ENCODE measurements at places on chromosomes 16 and 17. TPM values are rescaled to one million over a fixed set of nuclear protein-coding genes. Genes with fewer than 3 reads are reported as not detected.

- no peak for DNase-seq
- H3K4me1 ChIP-seq, result no peaks in the 10 kb centered on the region
- H3K36me3 ChIP-seq, result no peaks in the 10 kb centered on the region
- H3K4me3 ChIP-seq, result no peak overlapping the region
- H3K27me3 ChIP-seq, result no peaks in the 10 kb centered on the region
Measured at GRCh38 chr17:11363565-11364117, 122.6 kb downstream of the SHISA6 start.

DNA sequence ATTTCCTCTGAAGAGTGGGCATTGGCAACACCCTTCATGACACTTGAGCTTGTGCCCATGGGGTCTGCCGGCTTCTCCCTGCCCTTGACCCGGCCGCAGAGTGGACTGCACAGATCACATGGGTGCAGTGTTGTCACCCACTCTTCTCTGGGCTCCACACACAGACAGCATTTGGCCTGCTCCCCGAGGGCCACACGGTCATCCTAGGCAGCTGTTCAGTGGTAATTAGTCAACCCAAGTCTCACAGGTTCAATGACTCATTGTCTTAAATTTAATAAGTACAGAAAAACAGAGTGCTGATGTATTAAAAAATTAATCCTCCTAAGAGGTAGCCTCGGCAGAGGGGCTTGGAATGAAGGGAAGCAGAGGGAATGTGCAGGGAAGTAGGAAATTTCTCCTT, 204.8 kb downstream of the MSI2 start:
- DNase-seq, result no peak
- H3K27ac ChIP-seq, result no peak overlapping the region
- peaks cover 11% of the 10 kb centered on the region for H3K4me1 ChIP-seq
- no peaks in the 10 kb centered on the region for H3K27me3 ChIP-seq
- H3K36me3 ChIP-seq, result no peaks in the 10 kb centered on the region

DNA sequence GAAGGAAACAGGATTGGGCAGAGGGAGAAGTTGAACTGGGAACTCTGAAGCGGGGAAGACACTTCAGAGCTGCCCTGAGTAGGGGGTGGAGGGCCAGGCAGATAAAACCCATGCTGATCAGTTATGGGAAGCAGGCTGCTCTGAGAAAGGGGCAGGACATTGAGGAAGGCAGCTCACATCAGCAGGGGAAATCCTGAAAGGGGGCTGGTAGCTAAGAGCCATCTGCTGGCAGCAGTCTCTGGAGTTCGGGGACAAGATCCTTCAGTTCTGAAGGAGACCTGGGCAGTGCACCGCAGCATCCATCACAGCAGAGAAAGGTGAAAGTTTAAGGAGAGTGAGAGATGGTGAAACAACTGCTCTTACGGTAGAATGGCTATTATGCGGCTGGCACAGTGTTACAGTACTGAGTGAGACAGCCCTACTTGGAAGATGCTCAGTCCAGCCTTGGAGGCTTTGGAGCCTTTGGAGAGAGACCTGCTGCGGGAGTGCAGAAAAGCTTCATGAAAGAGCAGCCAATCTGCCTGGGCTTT, 5.4 kb upstream of the KIF18B start:
- no peak for DNase-seq
- H3K27ac ChIP-seq, result no peak overlapping the region
- H3K27me3 ChIP-seq, result no peaks in the 10 kb centered on the region
- peaks cover 3% of the 10 kb centered on the region for H3K4me1 ChIP-seq
- H3K4me3 ChIP-seq, result no peak overlapping the region

DNA sequence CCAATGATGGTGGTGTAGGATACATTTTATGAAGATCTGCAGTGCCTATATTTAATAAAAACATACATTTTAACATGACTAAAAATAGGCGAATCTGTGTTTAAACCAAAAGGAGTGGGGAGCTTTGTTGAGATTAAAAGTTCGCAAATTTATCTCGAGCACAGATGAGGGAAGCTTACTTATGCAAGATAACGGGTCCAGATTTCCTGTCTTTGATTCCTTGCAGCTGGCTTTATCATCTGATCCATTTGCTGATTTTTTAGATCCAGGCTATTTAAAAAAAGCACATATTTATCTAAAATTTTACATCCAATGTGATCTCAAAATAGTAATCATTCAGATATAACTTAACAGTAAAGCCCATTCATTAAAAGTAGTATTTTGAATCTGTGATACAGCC, 57.0 kb upstream of the INTS2 start:
- peaks cover 85% of the 10 kb centered on the region for H3K36me3 ChIP-seq
- no peaks in the 10 kb centered on the region for H3K27me3 ChIP-seq
- no peak for DNase-seq
- H3K27ac ChIP-seq, result no peak overlapping the region
- H3K4me3 ChIP-seq, result no peak overlapping the region

DNA sequence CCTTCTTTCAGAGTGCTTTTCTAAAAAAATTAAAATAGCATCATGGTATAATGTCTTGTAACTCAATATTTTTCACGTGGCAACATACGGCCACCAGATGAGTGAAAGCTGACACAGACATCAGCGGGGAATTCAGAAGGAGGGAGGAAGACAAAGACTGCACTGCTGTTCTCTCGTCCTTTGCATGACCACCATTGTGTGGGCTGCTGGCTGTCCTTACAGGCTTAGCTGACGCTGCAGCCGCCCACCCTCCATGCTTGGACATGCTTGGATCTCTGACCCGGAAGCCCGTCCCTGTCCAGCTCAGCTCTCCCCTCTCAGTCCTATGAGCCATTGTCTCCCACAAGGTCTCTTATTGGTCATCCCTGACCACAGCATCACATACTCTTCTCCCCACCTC, 11.4 kb upstream of the MLYCD start:
- no peak overlapping the region for H3K27ac ChIP-seq
- DNase-seq, result no peak
- no peak overlapping the region for H3K4me3 ChIP-seq
- no peaks in the 10 kb centered on the region for H3K4me1 ChIP-seq
- no peaks in the 10 kb centered on the region for H3K36me3 ChIP-seq

DNA sequence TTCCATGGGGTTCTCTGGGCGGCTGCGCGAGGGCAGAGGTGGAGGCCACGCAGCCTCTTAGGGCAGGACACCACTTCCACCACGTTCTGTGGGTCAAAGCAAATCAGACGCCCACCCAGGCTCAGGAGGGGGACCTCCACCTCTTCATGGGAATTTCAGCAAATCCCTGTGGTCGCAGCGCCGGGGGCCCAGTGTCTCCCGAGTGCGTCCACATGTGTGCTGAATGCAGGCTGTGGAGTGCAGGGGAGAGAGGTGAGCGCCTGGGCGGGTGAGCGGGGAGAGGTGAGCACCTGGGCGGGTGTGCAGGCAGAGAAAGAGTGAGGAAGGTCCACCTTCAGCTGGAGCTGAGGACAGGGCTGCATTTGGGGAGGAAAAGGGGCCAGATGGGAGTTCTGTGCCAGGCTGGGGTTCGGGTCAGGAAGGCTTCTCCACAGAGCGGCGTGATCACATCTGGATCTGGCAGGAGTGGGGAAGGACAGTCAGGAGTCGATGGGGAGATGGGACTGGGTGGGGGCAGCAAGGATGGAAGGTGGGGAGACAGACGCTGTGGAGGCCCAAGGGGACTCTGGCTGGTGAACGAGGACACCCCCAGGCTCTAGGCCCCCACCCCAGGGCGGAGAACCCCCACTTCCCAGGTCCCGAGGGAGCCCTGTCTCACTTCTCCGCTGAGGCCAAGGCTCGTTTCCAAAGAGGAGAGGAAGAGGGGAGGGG, 36.8 kb upstream of the CBFA2T3 start:
- H3K4me1 ChIP-seq, result no peaks in the 10 kb centered on the region
- DNase-seq, result no peak
- H3K27ac ChIP-seq, result no peak overlapping the region
- H3K27me3 ChIP-seq, result no peaks in the 10 kb centered on the region
- H3K36me3 ChIP-seq, result no peaks in the 10 kb centered on the region
- H3K4me3 ChIP-seq, result no peak overlapping the region

DNA sequence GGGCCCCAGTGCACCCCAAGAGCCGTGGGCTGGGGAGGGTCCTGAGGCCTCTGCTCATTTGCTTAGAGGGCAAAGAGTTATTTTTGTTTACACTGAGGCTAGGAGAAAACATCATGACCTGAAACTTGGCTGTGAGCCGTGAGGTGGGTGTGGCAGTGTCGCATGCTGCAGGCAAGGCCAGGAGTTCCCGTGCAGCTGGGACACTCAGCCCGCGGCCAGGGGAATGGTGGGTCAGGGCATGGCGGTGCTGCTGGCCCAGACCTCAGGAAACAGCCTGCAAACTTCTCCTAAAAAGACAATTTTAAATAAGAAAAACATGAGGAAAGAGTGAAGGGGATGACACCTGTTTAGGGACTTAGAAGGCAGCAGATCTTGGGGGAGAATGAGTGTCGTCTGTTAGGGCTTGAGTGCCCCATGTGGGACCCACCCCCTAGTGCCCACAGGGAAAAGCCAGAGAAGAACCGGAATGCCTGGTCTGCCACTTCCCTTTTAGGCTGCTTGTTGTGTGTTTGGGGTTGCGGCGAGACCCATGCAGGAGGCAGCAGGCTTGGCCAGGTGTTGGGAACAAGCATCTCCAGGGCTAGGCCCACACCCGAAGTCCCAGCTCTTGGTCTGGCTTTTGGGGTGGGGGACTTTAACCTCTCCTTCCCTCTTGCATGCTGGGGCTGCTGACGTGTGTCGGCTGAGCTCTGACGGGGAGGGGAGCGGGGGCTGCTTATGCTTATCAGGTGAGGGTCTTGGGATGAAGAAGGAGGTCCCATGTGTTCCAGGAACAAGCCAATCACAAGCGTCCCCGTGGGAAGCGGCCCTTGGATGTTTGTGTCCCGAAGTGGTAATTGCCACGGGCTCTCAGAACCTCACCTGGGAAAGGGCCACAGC, 80.9 kb upstream of the GNG13 start:
- no peak for DNase-seq
- no peaks in the 10 kb centered on the region for H3K27me3 ChIP-seq
- H3K27ac ChIP-seq, result no peak overlapping the region
- peaks cover 21% of the 10 kb centered on the region for H3K36me3 ChIP-seq

GRCh38 chr16:69171325-69172084, 15.5 kb upstream of the SNTB2 start:
- peak overlapping the region; percentile 92 for H3K27ac ChIP-seq
- H3K27me3 ChIP-seq, result no peaks in the 10 kb centered on the region
- peak overlapping the region; percentile 41 for H3K4me3 ChIP-seq
- peaks cover 9% of the 10 kb centered on the region for H3K36me3 ChIP-seq
- peaks cover 25% of the 10 kb centered on the region for H3K4me1 ChIP-seq
- DNase-seq, result no peak

GRCh38 chr17:83032781-83033180, 46.6 kb upstream of the METRNL start:
- no peak for DNase-seq
- H3K36me3 ChIP-seq, result no peaks in the 10 kb centered on the region
- H3K27me3 ChIP-seq, result no peaks in the 10 kb centered on the region
- H3K4me3 ChIP-seq, result no peak overlapping the region
- no peaks in the 10 kb centered on the region for H3K4me1 ChIP-seq

- DNase-seq, result no peak
- peaks cover 24% of the 10 kb centered on the region for H3K4me1 ChIP-seq
- peak overlapping the region; percentile 72 for H3K4me3 ChIP-seq
- no peaks in the 10 kb centered on the region for H3K36me3 ChIP-seq
- peak overlapping the region; percentile 91 for H3K27ac ChIP-seq
Measured at GRCh38 chr17:17681744-17682292, 560 bp downstream of the RAI1 start.

DNA sequence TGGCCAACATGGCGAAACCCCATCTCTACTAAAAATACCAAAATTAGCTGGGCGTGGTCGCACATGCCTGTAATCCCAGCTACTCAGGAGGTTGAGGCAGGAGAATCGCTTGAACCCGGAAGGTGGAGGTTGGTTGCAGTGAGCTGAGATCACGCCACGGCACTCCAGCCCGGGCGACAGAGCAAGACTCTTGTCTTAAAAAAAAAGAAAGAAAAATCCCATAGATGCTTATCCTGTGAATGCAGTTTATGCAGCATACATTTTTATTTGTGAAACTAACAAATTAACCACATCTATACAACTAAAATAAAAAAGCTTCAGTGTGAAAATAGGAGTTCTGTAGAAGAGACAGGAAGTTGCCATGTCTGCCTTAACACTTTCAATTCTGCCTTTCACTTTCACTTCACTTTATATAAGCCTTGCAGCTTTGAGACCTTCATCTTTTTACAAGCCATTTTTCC, 7.1 kb downstream of the IGSF6 start:
- no peaks in the 10 kb centered on the region for H3K4me1 ChIP-seq
- H3K4me3 ChIP-seq, result peak overlapping the region; percentile 20
- H3K27ac ChIP-seq, result peak overlapping the region; percentile 7
- no peaks in the 10 kb centered on the region for H3K36me3 ChIP-seq

DNA sequence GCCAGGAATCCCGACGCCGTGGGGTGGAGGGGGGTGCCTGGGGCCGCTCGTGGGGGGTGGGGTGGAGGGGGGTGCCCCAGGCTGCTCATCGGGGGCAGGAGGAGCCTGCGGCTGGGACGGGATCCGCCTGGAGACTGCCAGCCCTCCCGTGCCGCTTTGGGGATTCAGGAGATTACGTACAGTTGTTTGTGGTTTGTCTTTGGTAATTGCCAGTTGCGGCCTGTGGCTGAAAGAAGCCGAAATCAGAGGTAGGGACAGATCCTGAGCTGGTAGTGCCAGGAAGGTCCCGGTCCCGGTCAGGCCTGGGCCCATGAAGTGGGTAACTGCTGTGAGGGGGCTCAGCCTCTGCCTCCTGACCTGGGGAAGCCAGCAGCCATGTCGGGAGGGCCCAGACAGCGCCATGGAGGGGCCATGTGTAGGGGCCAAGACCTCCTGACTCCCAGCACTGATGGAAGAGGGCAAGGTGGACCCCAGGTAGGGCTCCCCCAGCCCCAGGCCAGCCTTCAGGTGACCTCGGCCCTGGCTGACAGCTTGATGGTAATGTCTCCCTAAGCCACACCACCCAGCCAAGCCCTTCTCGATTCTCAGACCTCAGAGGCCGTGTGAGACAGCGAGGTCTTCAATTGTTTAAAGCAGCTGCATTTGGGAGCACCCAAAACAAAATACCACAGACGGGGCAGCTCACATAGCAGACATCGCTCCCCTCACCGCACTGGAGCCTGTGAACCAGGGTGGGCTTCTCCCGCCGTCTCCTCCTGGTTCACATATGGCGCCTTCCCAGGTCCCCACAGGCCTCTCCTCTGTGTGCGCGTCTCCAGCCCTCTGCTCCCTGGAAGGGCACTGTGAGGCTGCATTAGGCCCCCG, 34.9 kb upstream of the SSTR5 start:
- H3K36me3 ChIP-seq, result no peaks in the 10 kb centered on the region
- H3K4me3 ChIP-seq, result no peak overlapping the region
- no peak for DNase-seq

Gene KRT20
- total RNA-seq, result not detected

Gene DVL2
- total RNA-seq, result 17.2 TPM

Gene SYNGR3
- total RNA-seq, result 0.32 TPM

Gene MYH2
- total RNA-seq, result not detected

Gene C17orf58
- total RNA-seq, result 3.2 TPM

Gene SLC22A31
- total RNA-seq, result not detected
